ENCODE measurements at places on chromosomes 6 and 20.
A peak's percentile ranks its signal among the peaks of the same experiment; 100 is the strongest.

DNA sequence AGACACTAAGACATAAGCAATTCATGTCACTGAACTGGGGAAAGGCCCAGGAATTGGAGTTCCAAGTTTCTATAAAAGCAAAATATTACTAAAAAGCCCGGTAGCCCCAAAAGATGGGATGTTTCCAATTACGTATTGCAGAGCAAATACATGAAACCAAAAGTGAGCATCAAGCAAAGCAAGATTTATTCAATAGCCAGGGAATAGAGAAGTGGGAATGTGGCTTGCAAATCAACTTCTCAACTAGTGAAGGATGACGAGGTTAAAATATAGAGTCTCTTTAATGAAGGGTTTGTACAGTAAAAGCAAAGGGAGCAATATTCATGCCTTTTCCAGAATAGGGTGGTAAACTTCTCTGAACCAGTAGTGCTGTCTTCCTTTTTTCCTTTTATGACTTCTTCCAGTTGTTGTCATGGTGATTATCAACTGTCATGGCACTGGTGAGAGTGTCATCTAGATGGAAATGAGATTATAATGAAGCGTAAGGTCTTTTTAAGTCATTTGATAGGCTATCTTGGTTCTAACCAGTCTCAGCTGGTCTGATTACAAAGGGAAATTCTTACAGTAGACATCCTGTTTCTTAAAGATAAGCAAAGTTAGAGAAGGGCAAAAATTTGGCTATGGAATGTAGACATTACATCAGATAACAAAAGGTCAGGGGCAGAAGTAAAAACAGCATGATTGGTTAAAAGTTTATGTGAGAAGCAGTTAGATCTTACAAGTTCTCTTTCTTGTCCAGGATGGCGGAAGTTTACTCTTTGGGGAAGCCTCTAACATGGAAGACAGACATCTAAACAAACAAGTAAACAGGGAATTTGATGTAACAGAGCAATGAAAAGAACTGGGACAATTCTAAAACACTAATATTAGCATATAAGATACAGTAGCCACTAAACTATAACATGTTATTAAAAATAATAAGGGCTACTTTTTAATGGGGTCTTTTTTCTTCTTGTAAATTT, 96.9 kb downstream of the TBX18 start:
- no peak for DNase-seq

DNA sequence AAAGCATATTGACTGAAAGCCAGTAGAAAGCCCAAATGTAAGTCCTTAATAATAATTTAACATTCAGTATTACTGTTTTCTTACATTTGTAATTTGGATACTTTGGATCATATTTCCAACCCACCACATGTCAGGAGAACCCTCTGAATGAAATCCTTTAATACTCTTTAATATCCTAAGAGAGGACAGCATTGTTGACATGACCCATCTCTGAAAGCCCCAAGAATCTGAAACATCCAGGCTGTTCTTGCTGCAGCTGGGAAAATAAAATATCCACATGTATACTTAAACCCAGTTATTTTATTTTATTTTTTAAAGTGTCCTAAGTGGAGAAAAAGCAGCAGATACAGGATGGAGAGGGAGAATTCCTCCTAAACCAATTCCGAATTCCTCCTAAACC, 130.8 kb upstream of the RIPOR2 start:
- peak; percentile 24 for DNase-seq

- DNase-seq: peak; percentile 51
Observed at GRCh38 chr20:9353916-9354276, 160.5 kb upstream of the LAMP5 start.

- DNase-seq: no peak
Observed at GRCh38 chr6:1313384-1313766, 1.5 kb downstream of the FOXQ1 start.

- DNase-seq: no peak
Observed at GRCh38 chr20:19624221-19624965, 133.7 kb upstream of the RIN2 start.

DNA sequence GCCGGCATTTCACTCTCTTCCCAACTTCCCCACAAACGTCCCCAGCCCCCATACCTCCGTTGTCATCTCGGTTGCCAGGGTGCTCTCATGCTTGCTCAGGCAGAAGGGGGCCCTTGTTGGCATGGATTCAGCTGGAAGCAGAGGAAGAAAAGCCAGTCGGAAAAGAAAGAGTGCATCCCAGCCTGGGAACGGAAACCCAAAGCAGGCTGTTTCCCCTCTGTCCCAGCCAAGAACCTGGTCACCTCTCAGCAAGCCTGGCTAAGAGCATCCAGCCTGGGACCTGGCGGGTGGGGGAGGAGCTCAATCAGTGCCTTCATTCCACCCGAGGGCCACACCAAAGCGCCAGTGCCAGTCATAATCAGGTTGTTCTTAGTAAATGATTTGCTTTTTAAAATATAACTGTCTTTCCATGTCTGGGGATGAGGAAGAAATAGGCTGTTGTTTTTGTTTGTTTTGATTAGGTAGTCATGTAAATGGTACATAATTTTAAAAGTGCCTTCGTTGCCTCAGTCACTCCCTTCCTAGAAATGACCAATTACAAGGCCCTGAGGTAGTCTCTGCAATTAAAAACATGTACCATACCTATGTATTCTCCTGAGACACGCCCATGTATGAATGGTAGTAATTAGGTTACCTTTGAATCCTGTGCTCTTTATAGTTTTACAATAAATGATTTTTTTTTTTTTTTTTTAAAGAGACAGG, 21.1 kb downstream of the CHMP4B start:
- DNase-seq: peak; percentile 49

- no peak for DNase-seq
Observed at GRCh38 chr6:53712078-53712477, 46.5 kb upstream of the KLHL31 start.

DNA sequence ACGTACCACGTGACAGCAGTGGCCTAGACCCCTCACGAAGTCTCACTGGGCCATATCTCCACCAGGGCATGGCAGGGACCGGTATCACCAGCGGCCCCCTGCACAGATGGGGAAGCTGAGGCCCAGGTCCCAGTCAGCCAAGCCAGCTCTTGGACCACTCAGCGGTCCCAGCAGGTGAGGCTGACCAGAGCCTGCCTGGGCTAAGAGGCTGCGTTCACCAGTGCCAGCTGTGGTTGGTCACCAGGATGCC, 2.6 kb upstream of the MRGBP start:
- no peak for DNase-seq

- no peak for DNase-seq
Observed at GRCh38 chr6:25777856-25778649, 23.5 kb downstream of the SLC17A4 start.

DNA sequence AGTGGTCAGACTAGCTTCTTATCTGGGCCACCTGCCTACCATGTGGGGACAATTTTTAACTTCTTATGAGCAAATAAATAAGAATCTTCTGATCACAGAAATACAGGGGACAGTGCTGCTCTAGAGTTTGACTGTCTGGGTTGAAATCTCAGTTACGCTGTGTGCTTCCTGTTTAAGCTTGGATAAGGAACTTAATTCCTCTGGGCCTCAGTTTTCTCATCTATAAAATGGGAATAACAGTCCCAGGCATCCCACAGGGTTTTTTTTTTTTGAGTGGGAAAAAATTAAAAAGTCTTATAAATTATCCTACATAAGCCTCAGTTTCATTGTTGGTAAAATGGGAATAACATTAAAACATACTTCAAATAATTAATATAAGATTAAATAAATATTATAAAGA, 340.9 kb downstream of the ESR1 start:
- DNase-seq: no peak

GRCh38 chr20:41245086-41245707, 72.3 kb downstream of the ZHX3 start:
- DNase-seq: no peak

GRCh38 chr6:108946695-108947094, 98.5 kb downstream of the ARMC2 start:
- no peak for DNase-seq

DNA sequence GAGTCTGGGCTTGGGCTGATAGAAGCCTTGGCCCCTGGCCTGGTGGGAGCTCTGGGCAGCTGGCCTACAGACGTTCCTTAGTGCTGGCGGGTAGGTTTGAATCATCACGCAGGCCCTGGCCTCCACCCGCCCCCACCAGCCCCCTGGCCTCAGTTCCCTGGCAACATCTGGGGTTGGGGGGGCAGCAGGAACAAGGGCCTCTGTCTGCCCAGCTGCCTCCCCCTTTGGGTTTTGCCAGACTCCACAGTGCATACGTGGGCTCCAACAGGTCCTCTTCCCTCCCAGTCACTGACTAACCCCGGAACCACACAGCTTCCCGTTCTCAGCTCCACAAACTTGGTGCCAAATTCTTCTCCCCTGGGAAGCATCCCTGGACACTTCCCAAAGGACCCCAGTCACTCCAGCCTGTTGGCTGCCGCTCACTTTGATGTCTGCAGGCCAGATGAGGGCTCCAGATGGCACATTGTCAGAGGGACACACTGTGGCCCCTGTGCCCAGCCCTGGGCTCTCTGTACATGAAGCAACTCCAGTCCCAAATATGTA, 957 bp upstream of the VEGFA start:
- peak; percentile 96 for DNase-seq

DNA sequence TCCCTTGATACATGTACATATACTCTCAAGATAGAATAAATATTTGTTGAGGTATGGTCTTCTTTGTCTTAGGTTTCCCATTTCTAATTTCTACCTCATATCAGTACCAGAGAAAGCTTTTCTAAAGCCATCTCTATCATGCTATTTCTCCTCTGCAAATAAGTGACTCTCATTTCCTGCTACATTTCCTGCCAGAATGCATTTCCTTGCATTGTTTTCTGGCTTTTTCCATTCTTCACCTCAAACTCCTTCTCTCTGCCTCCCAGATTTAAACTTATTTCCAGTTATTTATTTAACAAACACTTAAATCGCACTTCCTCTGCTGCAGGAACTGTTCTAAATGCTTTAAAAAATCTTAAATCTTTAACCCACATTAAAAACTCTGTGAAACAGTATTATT, 74.4 kb upstream of the STMND1 start:
- no peak for DNase-seq

- peak; percentile 51 for DNase-seq
Observed at GRCh38 chr6:122791310-122791679, 2.2 kb downstream of the SMPDL3A start.

DNA sequence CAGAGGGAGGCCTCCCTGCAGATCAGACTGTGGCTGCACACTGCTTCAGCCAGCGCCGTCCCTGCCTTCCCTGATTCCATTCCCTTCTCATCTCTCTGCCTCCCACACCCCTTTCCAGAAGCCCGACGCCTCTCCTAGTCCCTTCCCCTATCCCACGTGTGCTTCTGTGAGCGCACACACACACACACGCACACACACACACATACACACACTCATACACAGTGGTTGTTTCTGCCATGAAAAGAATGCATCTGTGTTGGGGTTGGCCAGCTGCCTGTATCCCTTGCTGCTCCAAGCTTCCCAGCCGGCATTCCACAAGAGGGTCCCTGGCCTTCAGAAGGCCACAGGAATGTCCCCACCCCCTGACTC, 51.7 kb downstream of the MOCS1 start:
- peak; percentile 99 for DNase-seq

GRCh38 chr20:34512955-34513419, 3.2 kb upstream of the DYNLRB1 start:
- no peak for DNase-seq

DNA sequence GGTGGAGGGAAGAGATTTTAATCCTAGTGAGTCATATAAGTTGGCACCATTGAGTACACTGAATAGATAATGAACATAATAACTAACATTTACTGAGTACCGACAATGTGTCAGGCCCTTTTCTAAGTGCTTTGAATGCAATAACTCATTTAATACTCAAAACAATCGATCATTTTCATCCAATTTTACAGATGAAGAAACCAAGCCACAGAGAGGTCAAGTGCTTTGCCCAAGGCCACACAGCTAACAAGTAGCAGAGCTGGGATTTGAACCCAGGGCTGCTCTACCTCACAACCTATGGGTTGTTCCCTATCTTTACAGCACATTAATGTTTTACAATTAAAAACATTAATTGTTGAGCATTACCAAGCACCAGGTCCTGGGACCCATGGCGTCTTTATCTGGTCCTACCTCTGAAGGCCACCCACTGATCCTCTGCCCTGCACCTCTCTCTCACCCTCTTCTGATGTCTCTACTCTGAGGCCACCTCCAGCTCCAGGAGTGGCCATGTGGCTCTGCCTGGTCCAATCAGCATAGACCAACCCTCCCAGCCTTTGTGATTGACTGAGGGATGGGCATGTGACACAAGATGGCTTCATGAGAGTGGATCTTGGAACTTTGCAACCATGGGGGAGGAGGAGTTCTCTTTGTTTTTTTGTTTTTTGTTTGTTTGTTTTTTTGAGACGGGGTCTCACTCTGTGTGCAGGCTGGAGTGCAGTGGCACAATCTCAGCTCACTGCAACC, 83.9 kb downstream of the KCNB1 start:
- DNase-seq: no peak

DNA sequence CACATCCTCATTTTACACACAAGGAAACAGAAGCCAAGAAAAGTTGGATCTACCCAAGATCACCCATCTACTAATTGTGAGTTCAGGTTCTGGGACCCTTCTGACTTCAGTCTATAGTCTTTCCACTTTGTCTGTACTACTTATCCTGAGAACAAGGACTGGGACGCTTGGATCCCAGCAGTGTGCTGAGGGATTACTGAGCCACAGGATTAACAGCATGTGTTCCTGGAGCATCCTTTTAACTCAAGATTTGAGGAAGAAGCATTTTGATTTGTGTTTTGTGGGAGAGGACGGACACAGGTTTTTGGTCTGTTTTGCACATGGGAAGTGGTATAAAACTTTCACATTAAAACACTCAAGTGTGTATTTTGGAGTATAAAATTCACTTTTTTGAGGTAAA, 4.4 kb downstream of the ENPP4 start:
- DNase-seq: no peak

DNA sequence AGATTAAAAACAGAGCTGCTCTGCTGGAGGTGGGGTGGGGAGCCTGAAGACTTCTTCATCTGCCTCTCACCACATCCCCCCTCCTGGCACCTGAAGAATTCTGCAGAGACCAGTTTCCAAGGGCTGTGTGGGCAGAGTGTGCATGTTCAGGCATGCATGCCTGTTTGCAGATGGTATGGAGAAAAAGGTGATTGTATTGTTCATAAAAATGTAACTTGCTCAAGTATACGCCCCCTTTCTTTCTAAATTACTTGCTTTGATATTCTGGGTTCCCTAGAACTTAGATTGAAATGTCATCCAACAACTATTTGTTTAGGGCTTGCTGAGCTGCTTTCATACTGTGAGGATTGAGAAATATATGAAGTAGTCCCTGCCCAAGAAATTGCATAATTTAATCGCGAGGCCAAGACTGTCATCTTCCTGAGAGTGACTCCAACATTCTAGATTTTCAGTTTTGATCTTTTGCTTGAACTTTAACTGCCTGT, 83.6 kb downstream of the LCA5 start:
- peak; percentile 5 for DNase-seq

All from fibroblast of skin of abdomen (primary cell).